Uterine smooth muscle cell (primary cell): ENCODE measurements at places on chromosomes 4 and X. TPM values are rescaled to one million over a fixed set of nuclear protein-coding genes. Genes with fewer than 3 reads are reported as not detected.

MAGEA2B gene
- total RNA-seq = not detected in 2 replicates

REPS2 gene
- 0.33 and 0.75 TPM in 2 replicates for total RNA-seq

FNIP2 gene
- total RNA-seq = 26.6 and 39.4 TPM in 2 replicates

FRG2 gene
- not detected in 2 replicates for total RNA-seq

TLR3 gene
- total RNA-seq = 1.5 and 1.8 TPM in 2 replicates

CXCL11 gene
- 0.22 TPM in 1 of 2 replicates, not detected in the other for total RNA-seq

ERVMER34-1 gene
- total RNA-seq = under 0.01 TPM in 2 replicates

FSTL5 gene
- total RNA-seq = under 0.01 and 0.50 TPM in 2 replicates
